Esophagus squamous epithelium (tissue), 5 donors: ENCODE measurements at places on chromosomes 2 and 18.

DNA sequence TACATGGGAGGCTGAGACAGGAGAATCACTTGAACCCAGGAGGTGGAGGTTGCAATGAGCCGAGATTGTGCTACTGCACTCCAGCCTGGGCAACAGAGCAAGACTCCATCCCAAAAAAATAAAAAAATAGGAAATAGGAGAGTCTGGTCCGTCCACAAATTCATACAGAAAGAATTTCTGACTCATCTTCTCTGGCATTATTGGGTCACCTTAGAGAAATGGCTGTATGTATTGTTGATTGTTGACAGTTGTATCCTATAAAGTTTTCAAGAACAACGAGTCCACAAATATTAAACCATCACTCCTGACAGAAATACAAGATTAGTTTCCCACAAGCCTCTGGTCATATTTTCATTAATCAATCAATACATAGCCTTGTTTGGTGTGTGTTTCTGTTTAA lies 20.4 kb downstream of the RBM43 start:
- DNase-seq, result no peak
- H3K4me3 ChIP-seq, result no peak overlapping the region
- H3K36me3 ChIP-seq, result no peaks in the 10 kb centered on the region
- no peaks in the 10 kb centered on the region for H3K27me3 ChIP-seq
- peaks cover 5% of the 10 kb centered on the region for H3K4me1 ChIP-seq

DNA sequence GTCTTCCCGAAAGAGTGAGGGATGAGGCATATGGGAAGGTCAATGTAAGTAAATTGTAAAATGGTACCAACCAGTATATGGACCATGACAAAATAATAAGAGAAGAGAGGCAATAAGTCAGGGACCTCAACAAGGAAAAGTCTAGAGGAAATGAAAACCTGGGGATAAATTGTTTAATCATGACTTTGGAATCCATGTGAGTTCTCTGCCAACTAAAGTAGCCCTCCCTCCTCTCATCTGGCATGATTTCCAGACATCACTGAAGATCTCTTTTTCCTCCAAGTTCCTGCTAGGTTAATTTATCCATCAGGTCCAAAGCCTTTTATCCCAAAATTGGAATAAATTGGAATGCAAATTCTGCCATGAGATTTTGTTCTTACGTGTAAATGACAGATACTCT lies 417.9 kb downstream of the NRXN1 start:
- no peak for DNase-seq
- no peaks in the 10 kb centered on the region for H3K36me3 ChIP-seq
- H3K4me1 ChIP-seq, result no peaks in the 10 kb centered on the region
- no peaks in the 10 kb centered on the region for H3K27me3 ChIP-seq

DNA sequence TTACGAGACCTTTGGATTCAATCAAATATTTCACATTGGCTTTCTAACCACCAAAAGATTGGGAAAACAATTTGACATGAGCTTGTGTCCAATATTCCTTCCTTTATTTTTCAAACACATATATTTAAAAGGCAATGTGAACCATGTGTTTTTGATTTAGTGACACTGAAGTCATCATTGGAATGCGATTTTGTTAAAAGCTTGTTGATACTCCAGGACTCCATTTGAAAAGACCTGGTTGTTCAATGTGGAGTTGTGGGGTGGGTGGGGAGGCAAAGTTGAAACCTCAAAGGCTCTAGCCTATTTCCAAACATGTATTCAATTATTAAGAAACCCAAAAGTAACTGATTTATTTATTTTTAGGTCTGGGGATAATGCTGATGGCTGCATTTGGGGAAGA lies 114.1 kb upstream of the TRIB2 start:
- no peak overlapping the region for H3K27ac ChIP-seq
- no peaks in the 10 kb centered on the region for H3K36me3 ChIP-seq
- no peaks in the 10 kb centered on the region for H3K27me3 ChIP-seq
- no peak for DNase-seq
- H3K4me3 ChIP-seq, result no peak overlapping the region

GRCh38 chr2:148541792-148542191 lies 102.8 kb upstream of the EPC2 start:
- DNase-seq, result no peak
- no peaks in the 10 kb centered on the region for H3K36me3 ChIP-seq
- no peaks in the 10 kb centered on the region for H3K4me1 ChIP-seq
- H3K27ac ChIP-seq, result no peak overlapping the region

- H3K36me3 ChIP-seq, result no peaks in the 10 kb centered on the region
- DNase-seq, result no peak
- H3K4me1 ChIP-seq, result no peaks in the 10 kb centered on the region
- no peak overlapping the region for H3K4me3 ChIP-seq
- H3K27ac ChIP-seq, result no peak overlapping the region
- H3K27me3 ChIP-seq, result no peaks in the 10 kb centered on the region
Observed at GRCh38 chr18:35201256-35201931, 39.4 kb upstream of the ZNF397 start.

- no peaks in the 10 kb centered on the region for H3K4me1 ChIP-seq
- no peaks in the 10 kb centered on the region for H3K36me3 ChIP-seq
- H3K27ac ChIP-seq, result no peak overlapping the region
Observed at GRCh38 chr2:198371921-198372543, 567.6 kb downstream of the PLCL1 start.

- no peak overlapping the region for H3K4me3 ChIP-seq
- no peak for DNase-seq
- no peaks in the 10 kb centered on the region for H3K4me1 ChIP-seq
- H3K27ac ChIP-seq, result no peak overlapping the region
Observed at GRCh38 chr2:2036686-2037085, 292.4 kb upstream of the PXDN start.

DNA sequence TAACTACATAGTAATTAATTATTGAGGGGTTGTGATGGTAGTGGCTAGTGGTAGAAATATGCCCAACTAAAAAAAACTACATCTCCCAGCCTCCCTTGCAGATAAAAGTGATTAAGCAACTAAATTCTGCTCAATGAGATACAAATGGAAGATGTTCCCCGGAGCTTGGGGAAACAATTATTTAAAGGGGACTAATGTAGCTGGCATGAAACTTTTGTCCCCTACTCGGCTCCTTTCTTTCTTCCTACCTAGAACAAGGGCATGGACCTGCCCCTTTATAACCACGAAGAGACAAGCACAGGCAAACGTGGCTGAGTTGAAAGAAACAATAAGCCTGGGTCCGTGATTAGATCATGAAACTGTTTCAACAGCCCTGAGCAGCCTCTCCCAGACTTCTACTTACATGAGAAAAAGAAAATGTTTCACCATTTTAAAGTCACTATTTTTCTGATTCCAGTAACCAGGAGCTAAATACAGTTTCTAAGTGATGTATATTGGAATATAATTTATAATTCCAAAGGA lies 236.9 kb downstream of the SCG2 start:
- DNase-seq, result no peak
- H3K27ac ChIP-seq, result no peak overlapping the region
- H3K4me3 ChIP-seq, result no peak overlapping the region
- no peaks in the 10 kb centered on the region for H3K4me1 ChIP-seq

DNA sequence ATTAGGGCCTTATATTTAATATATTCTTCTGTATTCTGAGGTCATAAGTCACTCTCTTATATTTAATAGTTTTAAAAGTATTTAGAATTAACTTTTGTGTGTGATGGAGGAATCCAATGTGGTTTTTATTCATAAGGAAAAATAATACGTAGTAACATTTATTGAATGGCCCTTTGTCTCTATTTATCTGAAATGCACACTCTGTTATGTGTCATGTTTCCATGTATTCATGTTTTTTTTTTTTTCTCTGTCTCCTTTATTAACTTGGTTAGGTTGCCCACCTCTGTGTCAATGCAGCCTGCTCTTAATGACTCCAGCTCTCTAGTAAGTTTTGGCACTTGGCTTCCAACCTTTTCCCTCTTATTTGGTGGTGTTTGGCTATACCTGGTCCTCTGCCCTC lies 33.8 kb downstream of the RNF144A start:
- H3K27ac ChIP-seq, result no peak overlapping the region
- peaks cover 6% of the 10 kb centered on the region for H3K4me1 ChIP-seq
- H3K27me3 ChIP-seq, result no peaks in the 10 kb centered on the region
- no peak overlapping the region for H3K4me3 ChIP-seq

- no peak for DNase-seq
- no peaks in the 10 kb centered on the region for H3K4me1 ChIP-seq
- no peaks in the 10 kb centered on the region for H3K36me3 ChIP-seq
- H3K27ac ChIP-seq, result no peak overlapping the region
Observed at GRCh38 chr18:34909637-34910364, 131.4 kb upstream of the MAPRE2 start.

DNA sequence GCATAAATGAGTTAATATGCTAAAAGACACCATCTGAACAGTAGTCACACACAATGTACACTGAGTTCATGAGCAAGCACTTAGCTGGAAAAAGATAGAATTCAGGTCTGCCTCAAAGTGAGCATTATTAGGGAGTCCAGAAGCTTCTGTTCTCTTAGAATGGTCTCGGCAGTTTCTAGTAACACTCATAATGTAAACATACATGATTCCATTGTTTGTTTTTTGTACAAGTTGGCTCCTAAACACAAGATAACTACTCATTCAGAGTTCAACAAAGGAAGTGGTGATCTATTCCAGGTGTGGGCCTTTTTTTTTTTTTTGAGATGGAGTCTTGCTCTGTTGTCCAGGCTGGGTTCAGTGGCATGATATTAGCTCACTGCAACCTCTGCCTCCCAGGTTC lies 66.2 kb downstream of the ESCO1 start:
- H3K27ac ChIP-seq, result no peak overlapping the region
- no peak overlapping the region for H3K4me3 ChIP-seq
- no peaks in the 10 kb centered on the region for H3K27me3 ChIP-seq
- peaks cover 6% of the 10 kb centered on the region for H3K36me3 ChIP-seq
- no peak for DNase-seq

DNA sequence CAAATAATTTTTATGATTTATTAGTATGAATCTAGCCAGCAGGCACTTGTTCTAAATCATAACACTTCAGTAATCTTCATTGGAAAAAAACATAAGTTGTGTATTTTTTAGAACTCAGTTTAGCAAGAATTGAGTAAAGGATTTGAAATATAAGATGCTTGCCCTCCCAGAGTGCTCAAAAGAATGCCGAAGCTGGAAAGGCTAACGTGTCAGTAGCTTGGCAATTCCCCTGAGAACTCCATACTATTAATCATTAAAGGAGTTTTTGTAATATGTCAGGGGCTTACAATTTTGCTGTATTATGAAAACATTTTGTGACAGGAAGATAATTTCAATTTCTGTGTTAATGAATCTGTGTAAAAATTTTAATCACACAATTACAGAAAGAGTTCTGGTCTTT lies 122.7 kb downstream of the GULP1 start:
- H3K4me1 ChIP-seq, result no peaks in the 10 kb centered on the region
- no peak for DNase-seq
- H3K27me3 ChIP-seq, result no peaks in the 10 kb centered on the region
- H3K27ac ChIP-seq, result no peak overlapping the region
- H3K4me3 ChIP-seq, result no peak overlapping the region
